ENCODE measurements at places on chromosomes 3 and 15. TPM values are rescaled to one million over a fixed set of nuclear protein-coding genes. Genes with fewer than 3 reads are reported as not detected.

WDR53 gene
- polyA plus RNA-seq, result 9.3 TPM

DNA sequence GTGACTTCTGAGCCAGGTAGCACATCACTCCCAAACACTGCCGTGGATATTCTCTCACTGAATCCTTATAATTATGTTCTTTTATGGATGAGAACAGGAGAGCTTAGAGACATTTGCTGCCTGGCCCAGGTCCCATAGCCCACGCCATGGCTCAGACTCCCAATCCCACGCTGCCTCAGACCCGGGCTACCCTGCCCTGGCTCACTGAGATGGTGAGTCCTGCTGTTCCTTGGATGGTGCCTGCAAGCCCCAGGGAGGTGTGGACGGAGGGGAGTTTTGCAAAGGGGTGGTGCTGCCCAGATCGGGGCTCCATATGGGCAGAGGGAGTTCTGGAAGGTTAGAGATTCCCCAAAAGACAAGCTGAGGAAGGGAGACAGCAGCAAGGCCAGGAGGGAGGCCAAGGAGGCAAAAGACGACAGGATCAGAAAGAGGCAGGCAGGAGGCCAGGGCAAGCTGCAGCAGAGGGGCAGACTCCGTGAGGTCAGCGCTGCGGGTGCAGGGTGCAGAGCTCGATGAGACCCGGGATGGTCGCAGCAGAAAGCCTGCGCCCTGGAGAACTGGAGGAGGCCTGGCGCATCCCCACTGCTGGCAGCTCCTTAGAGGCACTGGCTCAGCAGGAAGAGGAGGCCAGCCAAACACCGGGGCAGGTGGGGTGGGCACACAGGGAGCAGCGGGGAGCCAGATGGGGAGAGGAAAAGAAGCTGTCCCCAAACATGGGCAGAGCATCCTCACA, 95.7 kb upstream of the ALDH1A3 start:
- no peak for DNase-seq

LAMB2 gene
- polyA plus RNA-seq, result 542 TPM

SMC4 gene
- polyA plus RNA-seq, result 69.7 TPM

DNA sequence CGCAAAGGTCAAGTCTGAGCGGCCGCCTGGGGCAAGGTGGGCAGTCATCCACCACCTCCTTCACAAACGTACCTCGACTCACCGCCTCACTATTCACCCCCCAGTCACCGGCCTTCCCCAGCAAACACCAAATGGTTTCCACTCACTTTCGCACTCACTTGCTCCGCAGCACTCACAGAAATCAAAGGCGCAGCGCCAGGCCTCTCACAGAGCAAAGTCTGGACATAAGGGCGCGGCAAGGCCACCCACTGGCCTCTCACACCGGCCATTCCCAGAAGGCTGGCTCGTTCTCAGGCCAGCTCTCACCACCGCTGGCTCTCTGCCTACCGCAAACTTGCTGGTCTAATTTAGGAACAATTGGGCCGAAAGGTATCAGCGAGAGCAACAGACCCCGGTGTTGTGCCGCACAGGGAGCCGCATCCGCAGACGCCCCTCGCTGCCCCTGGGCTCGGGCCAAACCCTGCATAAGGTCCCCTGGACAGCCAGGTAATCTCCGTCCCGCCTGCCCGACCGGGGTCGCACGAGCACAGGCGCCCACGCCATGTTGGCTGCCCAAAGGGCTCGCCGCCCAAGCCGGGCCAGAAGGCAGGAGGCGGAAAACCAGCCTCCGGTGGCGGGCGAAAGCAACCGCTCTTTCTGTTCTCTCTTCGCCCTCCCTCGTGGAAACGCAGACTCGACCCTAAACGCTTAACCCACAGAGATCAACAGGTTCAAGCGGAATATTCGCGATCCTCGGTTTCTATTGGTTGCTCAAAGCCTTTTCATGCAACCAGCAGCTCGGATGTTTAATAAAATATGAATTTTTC, 2.9 kb downstream of the SHOX2 start:
- peak; percentile 81 for DNase-seq

MUSTN1 gene
- not detected for polyA plus RNA-seq

GRCh38 chr3:79767905-79768267, at the start of gene ROBO1:
ROBO1 (minus strand) TSS chr3:79767998.
- no peak for DNase-seq

DNA sequence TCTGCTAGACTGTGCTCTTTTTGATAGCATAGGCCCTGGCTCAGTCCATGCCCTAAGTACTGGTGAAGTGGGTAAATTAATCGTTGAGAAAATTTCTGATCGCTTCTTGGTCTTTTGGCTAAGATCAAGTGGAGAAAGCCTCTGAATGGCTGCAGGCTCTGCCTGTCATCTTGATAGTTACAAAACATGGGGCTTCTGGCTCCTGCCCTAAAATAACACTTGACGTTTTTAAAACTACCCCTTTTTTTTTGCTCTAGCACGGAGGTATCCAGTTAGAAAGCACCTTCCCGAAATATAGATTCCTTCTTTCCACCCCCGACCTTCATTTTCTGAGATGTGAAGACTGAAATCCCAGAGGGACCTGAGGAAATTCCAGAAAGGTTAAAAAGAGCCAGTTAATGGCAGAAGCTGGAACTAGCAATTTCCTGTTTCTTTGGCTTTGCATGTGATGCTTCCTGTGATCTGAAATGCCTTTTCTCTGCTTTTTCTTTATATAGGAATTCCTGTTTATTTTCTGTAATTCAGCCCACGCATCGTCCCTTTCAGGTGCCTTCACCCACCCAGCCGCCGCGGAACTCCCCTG, 799 bp upstream of the C2CD4B start:
- DNase-seq, result no peak

- DNase-seq, result no peak
These were observed 4.2 kb downstream of the PLOD2 start for GRCh38 chr3:146156666-146157314.

GRCh38 chr3:132262956-132263355, 54.3 kb upstream of the ACP3 start:
- no peak for DNase-seq

GABRB3 gene
- 0.15 TPM for polyA plus RNA-seq

DNA sequence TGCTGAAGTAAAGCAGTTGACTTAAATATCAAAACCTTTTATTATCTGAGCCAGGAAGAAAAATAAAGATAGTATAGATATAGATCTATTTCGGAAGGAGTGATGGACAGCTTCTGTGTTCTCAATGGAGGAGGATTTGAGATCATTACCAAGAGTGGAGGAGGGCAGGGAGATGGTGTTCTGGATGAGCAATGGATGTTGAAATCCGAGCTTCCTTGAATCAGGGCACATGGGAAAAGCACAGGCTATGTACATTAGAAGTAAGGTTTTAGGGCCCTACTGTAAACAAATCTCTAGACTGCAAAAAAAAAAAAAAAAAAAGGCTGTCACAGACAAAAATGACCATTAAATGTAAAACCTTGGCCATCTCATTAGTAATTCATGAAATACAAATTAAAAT, 43.2 kb downstream of the GTPBP8 start:
- DNase-seq, result peak; percentile 56

SHC4 gene
- 0.99 TPM for polyA plus RNA-seq

RETNLB gene
- polyA plus RNA-seq, result not detected

DNA sequence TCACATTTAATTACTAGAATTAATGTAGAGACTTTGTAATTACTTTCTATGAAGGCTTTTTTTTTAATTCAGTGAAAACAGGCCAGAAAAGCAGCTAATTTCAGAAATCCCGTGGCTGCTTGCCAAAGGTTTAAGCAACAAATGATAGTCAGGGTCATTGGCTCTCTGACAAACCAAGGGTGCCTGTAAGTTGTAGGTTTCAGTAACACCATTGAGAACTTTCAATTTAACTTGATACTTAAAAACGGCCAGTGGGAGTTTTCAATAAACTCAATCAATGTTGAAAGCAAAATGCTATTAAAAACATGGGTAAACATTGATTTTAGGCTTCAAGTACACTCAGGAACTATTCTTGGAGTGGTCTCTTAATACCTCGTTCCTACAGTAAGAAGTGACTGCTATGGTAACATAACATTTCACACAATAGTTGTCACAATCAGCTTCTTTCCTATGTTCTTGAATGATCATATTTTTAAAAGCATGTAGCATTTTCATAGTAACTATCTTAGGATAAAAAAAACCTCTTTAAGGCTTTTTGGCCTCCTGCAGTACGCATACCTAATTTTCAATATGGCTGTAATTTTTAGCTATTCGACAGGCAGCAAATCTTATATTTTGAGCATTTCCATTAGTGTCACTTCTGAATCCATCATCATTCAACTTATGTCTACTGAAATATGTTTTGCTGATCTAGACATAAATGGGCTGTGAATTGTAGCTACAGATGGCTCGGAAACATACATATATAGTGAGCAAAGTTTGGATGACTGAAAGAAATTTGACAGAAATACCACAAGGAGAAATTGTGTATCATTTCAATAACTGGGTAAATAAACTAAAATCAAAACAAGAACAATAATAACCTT, 592.1 kb upstream of the GBE1 start:
- no peak for DNase-seq

- no peak for DNase-seq
These were observed 212.2 kb downstream of the LPP start for GRCh38 chr3:188365988-188366698.

GRCh38 chr15:89089316-89090230, 1.3 kb downstream of the ABHD2 start:
- no peak for DNase-seq

- peak; percentile 34 for DNase-seq
These were observed 12.2 kb downstream of the TMEM43 start for GRCh38 chr3:14137004-14137403.

DNA sequence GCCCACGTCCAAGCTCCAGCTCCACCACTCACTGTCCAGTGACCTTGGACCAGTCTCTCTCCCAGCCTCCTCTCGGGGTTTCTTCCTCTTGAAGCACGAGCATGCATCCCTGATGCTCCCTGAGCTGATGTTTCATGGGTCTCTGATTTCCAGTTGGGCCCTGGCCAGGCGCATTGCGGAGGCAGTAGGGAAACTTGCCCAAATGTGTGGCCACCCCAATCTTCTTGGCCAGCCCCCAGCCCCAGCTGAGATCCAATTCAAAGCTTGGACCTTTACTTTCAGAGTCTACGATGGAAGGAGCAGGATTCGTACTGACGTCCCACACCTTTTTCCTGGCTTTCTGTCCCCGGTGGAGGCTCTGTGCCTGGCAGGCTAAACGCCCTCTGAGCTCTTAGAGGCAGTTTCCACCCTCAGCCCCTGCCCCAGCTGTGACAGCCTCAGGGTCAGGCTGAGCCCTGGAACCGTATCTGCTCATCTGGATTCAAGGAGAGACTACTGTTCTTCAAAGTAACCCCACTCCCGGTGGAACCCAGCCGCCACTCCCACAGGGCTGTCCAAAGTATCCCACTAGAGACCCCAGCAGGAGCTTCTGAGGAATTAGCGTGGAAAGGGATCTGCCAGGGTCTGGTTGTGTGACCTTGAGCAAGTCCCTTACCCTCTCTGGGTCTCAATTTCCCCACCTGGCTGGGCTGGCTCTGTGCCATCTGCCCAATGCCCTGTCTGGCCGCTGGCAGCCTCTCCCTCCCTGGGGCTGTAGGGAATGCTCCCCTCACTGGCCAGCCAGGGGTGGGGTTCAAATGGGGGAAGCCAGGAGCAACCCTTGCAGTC, 37.4 kb downstream of the CPN2 start:
- peak; percentile 37 for DNase-seq

GRCh38 chr15:88711806-88712205, 73.0 kb downstream of the ISG20 start:
- DNase-seq, result no peak

- peak; percentile 6 for DNase-seq
These were observed 954.2 kb downstream of the CADM2 start for GRCh38 chr3:85912980-85913379.

- peak; percentile 96 for DNase-seq
These were observed 30.0 kb downstream of the MASP1 start for GRCh38 chr3:187261541-187261969.

DNA sequence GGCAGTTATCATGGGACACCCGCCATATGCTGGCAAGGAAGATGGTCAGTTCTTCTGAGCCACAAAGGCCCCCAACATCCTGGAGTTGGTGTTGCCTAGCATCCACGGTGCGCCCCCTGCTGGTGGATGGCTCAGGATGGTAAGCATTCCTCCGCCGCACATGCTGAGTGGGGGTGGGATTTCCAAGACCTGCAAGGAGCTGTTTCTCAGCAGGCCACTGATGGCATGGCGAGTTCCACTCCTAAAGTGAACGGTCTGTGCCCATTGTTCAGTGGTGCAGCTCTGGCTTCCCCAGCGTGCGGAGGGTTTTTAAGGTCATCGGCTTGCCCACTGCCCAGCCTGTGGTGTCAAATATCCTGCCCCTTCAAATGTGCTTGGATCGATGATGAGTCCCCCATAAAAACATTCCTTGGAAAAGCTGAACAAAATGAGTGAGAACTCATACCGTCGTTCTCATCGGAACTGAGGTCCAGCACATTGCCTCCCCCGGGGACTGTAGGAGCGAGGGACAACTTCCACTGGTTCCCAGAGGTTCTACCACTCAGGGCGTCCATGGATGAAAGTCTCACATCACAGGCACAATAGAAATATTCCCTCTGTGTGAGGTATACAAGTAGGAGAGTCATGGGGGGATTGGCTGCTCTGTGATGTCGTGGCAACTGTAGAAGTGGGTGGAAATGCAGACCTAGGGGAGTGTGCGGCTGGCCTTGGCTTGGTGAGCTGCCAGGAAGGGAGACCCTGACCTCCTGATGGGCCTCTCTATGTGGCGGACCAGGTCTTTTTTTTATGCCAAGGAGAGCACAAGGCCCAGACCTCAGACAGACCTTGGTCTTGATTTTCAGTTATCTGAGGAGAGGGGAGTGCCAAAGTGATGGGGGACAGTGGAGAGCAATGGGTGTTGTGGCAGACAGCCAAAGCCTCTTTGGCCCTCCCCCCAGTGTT, 102.0 kb downstream of the SNRPN start:
- DNase-seq, result no peak

GRCh38 chr3:156536524-156537316, 18.2 kb downstream of the SSR3 start:
- DNase-seq, result no peak

GRCh38 chr15:81326466-81327212, 2.7 kb upstream of the STARD5 start:
- DNase-seq, result peak; percentile 57

- no peak for DNase-seq
These were observed 227.7 kb downstream of the TLE3 start for GRCh38 chr15:69869881-69870505.

HEG1 gene
- polyA plus RNA-seq, result 32.0 TPM

DNA sequence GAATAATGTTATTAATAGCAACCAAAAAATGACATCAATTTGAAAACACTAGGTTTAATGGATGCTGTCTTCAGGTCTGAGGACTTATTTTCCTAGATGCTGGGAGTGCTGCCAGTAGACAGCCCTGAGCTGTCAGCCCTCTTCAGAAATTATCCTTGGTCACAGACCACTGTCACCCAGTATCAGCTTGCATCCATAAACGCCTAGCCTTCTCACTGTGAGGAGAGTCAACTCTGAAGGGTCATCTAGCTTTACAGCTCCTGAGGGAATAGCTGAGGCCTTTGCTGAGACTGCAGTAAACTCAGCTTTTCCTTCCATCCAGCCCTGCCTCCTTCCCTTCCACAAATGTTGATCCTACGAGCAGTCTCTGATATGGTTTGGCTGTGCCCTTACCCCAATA, 19.4 kb upstream of the MNS1 start:
- DNase-seq, result no peak

CILP gene
- 0.09 TPM for polyA plus RNA-seq

- DNase-seq, result no peak
These were observed 7.3 kb downstream of the HDAC11 start for GRCh38 chr3:13487403-13487802.

CFAP91 gene
- not detected for polyA plus RNA-seq

PARP16 gene
- 7.7 TPM for polyA plus RNA-seq

ARNT2 gene
- polyA plus RNA-seq, result 9.3 TPM

STRA6 gene
- not detected for polyA plus RNA-seq

GRCh38 chr15:98823012-98823458, 174.7 kb downstream of the IGF1R start:
- DNase-seq, result peak; percentile 86

CNTN4 gene
- polyA plus RNA-seq, result not detected

Data from GM23248 (cell line).